Stimulated activated naive CD4-positive, alpha-beta T cell (primary cell): ENCODE measurements at places on chromosomes 5 and 9.

- DNase-seq = no peak
Observed at GRCh38 chr5:122751293-122751782, 23.5 kb upstream of the SNX2 start.

GRCh38 chr9:137959641-137960411 is 82.2 kb downstream of the CACNA1B start:
- no peak for DNase-seq

- DNase-seq = no peak
Observed at GRCh38 chr9:137705443-137705863, 86.6 kb downstream of the EHMT1 start.

DNA sequence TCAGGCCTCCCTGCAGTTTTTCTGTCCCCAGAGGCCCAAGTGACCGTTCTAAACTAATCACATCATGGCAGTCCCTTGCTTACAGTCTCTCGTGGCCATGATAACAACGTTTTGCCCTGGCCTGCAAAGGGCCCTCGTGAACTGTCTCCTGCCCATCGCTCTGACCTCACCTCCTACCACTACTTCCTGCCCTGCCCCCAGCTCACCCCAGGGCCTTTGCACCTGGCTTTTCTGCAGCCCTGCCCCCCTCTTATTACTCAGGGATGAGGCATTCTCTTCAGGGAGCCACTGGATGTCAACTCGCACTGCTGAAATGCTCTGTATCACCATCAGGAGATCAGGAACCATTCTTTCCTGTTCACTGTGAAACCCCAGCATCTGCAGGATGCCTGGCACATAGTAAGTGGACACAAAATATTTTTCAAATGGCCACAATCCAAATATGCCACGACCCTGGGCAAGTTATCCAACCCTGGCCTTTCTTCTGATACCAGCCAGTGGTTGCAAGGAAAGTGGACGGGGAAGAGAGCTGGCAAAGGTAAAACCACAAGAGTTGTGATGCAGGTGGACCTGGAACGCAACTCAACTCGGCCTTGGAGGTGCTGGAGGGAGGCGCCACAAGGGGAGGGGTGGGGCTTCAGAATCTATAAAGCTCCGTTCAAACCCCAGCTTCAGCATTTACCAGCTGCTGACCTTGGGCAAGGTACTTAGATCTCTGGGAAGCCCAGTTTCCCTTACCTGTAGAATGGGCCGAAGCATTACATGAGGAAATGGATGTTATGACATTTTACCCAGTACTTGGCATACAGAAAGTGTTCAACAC is 1.7 kb downstream of the SNCB start:
- DNase-seq = no peak

DNA sequence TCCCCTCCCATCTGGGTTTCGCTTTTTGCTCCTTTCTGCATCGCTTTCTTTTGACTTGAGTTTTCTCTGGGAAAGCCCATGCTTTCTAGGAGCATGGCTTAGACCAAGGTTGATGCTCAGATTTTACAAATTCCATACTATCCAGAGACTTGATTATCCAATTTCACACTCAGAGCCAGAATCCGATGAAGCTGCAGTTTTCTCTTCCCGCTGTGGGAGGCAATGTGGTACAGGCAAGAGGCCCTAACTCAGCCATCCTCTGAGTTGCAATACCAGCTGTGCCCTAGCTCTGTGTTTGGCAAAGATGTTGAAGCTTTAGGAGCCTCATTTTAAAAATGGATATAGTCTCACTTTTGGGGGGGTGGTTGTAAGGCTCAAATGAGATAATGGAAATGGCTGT is 85.1 kb downstream of the BRINP1 start:
- DNase-seq = no peak

DNA sequence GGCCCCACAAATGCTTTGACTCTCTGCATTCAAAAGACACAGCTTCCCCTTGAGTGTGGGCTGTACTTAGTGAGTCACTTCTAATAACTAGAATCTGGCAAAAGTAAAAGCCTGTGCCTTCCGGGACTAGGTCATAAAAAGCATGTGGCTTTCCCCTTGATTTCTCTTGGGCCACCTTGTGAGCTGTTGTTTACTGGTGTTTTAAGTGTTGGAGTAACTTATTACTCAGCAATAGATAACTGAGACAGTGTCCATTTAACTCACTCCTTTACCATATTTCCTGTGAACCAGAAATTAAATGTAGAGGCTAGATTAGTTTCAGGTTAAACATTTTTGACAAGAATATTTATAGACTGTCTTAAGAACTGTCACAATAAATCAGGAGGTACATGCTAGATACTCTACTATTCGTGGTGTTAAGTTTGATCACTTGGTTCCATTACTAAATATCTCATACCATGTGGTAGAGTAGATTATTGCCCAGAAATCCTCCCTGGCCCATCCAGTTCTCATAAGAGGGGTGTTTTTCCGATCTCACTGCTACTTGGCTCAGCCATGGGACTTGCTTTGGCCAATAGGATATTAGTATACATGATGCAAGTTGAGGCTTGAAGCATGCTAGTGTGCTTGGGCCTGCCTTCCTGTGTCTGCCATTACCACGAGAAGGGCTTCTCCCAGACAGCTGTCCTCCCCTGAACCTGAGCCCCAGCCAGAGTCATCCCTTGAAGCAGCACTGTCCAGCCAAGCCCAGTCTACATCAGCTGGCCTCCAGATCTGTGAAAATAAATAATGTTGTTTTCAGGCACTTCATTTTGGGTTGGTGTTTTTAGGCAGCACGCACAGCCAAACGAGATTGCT is 10.4 kb upstream of the CMBL start:
- no peak for DNase-seq

- no peak for DNase-seq
Observed at GRCh38 chr5:68283766-68284165, 68.2 kb downstream of the PIK3R1 start.

GRCh38 chr5:172342918-172343317 is 59.4 kb upstream of the UBTD2 start:
- no peak for DNase-seq
